ENCODE measurements at places on chromosomes 1 and 21.

DNA sequence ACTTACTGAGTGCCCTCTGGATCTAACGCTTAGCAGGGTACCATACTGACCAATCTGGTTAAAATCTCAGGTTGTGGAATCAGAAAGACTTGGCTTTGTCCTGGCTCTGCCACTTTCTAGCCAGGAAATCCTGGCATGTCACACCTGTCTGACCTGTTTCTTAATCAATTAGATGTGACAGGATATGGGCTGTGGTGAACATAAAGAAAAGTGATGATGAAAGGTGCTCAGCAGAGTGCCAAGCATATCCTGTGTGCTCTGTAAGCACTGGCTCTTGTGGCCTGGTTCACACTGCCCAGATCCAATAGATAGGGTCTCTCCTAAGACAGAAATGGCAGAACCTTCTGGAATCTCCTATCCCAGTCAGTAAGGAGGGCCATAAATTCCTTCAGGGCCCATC lies 53.9 kb downstream of the PHC2 start:
- no peak for DNase-seq

DNA sequence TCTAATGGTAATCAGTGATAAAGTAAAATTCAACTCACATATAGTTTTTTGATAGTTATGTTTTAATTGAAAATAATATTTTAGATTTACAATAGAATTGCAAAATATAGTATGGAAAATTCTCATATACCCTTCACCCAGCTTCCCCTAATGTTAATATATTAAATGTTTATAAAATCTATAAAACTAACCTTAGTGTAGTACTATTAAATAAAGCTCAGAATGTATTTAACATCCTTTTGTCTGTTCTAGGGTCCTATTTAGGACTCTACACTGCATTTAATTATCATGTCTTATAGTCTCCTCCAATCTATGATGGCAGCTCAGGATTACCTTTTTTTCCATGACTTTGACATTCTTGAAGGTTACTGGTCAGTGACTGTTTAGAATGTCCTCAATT lies 389.2 kb downstream of the LMX1A start:
- no peak for DNase-seq

DNA sequence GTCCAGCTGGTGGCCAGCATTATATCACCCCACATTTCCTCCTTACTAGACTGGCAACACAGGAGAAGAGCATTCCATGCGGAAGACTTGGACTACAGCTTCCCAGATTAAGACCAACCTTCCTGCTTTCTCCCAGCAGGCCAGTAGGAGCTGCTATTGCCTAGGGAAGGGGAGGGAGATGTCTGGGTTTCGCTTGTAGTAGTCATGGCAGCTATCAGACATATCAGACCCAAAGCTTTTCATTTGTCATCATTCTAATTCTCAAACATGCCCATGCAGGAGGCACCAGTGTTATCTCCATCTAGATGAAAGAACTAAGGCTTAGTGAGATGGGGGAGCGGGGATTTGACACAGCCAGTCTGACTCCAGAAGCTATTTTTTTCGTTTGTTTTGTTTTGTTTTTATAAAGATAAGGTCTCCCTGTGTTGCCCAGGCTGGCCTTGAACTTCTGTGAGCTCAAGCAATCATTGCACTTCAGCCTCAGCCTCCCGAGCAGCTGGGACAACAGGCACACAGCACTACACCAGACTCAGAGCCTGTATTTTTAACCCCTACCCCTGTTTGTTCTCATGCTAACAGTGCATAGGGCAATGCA lies 4.5 kb downstream of the PLA2G2A start:
- no peak for DNase-seq

- DNase-seq: no peak
Measured at GRCh38 chr1:48182439-48182838, 40.1 kb upstream of the SLC5A9 start.

- DNase-seq: no peak
Measured at GRCh38 chr1:117009132-117009531, 7.6 kb downstream of the CD101 start.

- DNase-seq: no peak
Measured at GRCh38 chr1:30420519-30421050, 302.8 kb downstream of the MATN1 start.

DNA sequence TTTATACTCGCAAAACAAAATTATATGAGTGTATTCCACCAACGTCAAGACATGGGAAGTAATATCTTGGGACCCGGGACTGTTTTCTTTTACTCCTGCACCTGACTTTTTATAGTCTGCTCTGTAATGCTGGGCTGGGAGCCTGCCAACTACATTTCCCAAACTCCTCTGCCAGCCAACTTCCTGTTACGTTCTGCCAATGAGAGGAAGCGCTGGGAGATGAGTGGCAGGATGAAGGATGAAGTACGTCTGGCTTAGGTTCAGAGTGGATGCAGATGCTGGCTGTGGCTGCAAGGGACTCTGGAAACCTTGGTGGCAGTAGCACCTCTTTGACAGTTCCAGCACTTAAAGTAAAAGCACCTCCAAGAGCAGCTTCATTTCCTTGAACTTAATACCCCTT lies 59.6 kb downstream of the USP24 start:
- no peak for DNase-seq
